GM23338 (cell line): ENCODE measurements at places on chromosomes 2 and 18. TPM values are rescaled to one million over a fixed set of nuclear protein-coding genes. Genes with fewer than 3 reads are reported as not detected.
A peak's percentile ranks its signal among the peaks of the same experiment; 100 is the strongest.

- H3K36me3 ChIP-seq: 0 out of 2 replicates have a peak, but pooled peaks cover 3% of the 10 kb centered on the region
- peaks cover 11% of the 10 kb centered on the region for H3K27me3 ChIP-seq
- H3K4me3 ChIP-seq: peak overlapping the region; percentile 92
- peaks cover 13% of the 10 kb centered on the region for H3K4me1 ChIP-seq
- no peak for DNase-seq
- no peak overlapping the region for H3K27ac ChIP-seq
These were observed 2.1 kb downstream of the RNF149 start for GRCh38 chr2:101306410-101306809.

DNA sequence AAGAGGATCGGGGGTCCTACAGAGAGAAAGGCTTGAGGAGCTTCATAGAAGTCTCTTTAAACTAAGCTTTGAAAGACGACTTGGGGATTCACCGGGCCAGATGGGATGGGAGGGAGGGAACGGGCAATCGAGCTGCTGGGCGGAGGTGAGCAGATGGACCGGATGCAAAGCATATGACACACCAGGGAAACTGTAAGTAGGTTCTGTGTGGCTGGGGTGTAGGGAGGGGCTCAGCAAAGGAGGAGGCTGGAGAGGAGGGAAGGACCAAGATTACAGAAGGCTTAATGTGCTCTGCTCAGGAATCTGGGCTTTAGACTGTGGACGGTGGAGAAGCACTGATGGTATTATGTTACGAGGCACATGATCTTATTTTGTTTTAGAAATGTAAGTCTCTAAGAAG, 131.5 kb downstream of the MAIP1 start:
- H3K27me3 ChIP-seq: no peaks in the 10 kb centered on the region
- no peak overlapping the region for H3K4me3 ChIP-seq
- peaks cover 24% of the 10 kb centered on the region for H3K4me1 ChIP-seq
- DNase-seq: no peak
- H3K27ac ChIP-seq: no peak overlapping the region

- H3K4me3 ChIP-seq: no peak overlapping the region
- DNase-seq: no peak
These were observed 237.9 kb downstream of the HAUS1 start for GRCh38 chr18:46341986-46342525.

DNA sequence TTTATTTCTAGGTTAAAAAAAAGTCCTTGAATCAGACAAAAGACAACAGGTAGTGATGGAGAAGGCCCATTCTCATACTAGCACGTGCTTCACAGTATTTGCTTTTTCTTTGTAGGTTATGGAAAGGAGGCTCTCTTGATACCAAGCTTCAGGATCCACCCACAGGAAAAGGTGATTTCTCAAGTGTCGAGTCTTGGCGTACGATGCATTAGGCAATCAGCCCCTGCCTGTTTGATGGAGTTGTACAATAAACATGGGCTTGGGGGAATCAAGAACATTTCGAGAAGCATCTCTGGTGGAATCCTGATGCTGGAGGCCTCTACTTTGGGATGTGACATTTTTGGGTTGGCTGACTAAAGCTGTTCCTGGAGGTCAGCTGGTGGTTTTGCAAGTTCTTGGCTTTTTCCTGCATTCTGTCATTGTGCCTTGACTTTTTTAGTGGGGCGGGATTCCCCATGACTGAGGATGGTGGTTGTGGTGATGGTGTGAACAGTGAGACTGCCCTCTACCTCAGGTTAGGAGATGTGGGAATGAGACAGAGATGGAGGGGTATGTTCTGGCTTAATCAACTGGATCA, 231.5 kb upstream of the SPRED2 start:
- no peak for DNase-seq
- no peaks in the 10 kb centered on the region for H3K27me3 ChIP-seq
- no peak overlapping the region for H3K4me3 ChIP-seq
- no peak overlapping the region for H3K27ac ChIP-seq

GRCh38 chr2:151673016-151673415, 61.3 kb downstream of the NEB start:
- no peaks in the 10 kb centered on the region for H3K36me3 ChIP-seq
- H3K4me1 ChIP-seq: peaks cover 23% of the 10 kb centered on the region
- no peak overlapping the region for H3K4me3 ChIP-seq
- no peaks in the 10 kb centered on the region for H3K27me3 ChIP-seq

- H3K27me3 ChIP-seq: no peaks in the 10 kb centered on the region
- H3K4me1 ChIP-seq: peaks cover 5% of the 10 kb centered on the region
These were observed 14.4 kb upstream of the HAAO start for GRCh38 chr2:42806786-42807185.

DNA sequence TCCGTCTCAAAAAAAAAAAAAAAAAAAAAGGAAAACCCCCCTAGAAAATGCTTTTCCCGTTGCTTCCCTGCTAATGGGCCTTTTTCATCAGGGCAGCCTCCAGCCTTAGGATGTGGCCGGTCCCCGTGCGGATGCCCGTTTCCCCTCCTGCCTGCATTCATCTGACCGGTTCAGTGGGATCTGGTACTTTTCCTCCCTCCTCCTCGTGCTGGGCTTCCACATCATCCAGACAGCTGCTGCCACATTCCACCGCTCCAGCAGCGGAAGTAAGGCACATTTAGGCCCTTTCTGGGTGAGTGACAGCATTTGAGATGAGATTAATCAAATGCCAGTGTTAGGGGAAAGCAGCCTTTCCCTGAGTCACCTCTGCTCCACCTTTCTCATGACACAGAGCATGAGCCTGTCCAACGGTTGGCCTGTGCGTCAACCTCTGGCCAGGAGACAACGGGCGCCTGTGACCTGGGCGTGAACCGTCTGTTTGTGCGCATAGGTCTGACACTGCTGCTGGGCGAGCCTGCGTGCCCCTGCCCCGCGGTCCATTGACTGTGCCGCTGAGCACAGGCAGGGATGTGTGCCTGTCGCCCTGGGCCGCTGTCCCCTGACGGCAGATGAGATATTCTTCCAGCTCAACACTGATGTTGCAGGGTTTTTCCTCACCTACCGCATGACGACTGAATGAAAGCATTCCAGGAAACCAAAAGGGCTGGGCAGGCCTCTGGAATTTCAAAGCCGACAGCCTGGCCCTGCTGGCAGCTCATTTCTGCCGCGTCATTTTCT, 174.0 kb downstream of the TGIF1 start:
- peak; percentile 83 for DNase-seq
- no peaks in the 10 kb centered on the region for H3K27me3 ChIP-seq
- H3K4me1 ChIP-seq: peaks cover 31% of the 10 kb centered on the region
- H3K36me3 ChIP-seq: no peaks in the 10 kb centered on the region

DNA sequence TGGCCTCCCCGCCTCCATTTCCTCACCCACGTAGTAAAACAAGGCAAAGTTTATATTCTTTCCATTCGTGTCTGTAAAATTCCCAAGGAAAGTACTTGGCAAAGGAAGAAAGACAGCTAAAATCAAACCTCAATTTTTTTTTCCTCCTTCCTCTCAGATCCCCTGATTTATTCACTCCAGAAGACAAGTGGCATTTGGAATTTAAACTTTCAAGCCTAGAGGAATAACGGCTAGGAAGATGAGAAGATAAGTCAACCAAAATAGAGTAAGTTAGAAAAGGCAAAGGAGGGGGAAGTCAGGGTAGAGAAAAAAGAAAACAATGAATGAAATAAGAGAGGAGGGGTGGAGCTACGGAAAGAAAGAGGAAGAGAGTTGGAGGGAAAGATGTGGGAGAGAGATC, 198.9 kb upstream of the PIK3C3 start:
- DNase-seq: peak; percentile 21
- no peaks in the 10 kb centered on the region for H3K36me3 ChIP-seq
- H3K4me1 ChIP-seq: peaks cover 9% of the 10 kb centered on the region
- H3K4me3 ChIP-seq: no peak overlapping the region

GRCh38 chr2:131034122-131035051, 58.9 kb downstream of the FAM168B start:
- peak overlapping the region; percentile 78 for H3K4me3 ChIP-seq
- H3K27me3 ChIP-seq: peaks cover 29% of the 10 kb centered on the region
- DNase-seq: peak; percentile 72
- no peak overlapping the region for H3K27ac ChIP-seq

DNA sequence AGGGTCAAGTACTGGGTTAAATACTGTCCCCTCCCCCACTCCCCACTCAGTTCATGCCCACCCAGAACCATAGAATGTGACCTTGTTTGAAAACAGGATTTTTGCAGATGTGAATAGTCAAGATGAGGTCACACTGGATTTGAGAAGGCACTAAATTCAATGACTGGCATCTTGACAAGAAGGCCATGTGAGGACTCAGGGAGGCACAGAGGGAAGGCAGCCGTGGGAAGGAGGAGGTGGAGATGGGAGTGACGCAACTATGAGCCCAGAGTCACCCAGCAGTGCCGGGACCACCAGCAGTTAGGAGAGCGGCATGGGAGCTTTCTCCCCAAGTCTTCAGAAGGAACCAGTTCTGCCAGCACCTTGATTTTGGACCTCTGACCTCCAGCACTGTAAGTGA, 257.3 kb downstream of the BCL2 start:
- H3K4me1 ChIP-seq: no peaks in the 10 kb centered on the region; the same call in 1 of the 2 replicates
- H3K36me3 ChIP-seq: no peaks in the 10 kb centered on the region
- H3K27ac ChIP-seq: no peak overlapping the region
- no peak overlapping the region for H3K4me3 ChIP-seq
- no peak for DNase-seq

GRCh38 chr18:45656194-45656770, 41.0 kb downstream of the SLC14A2 start:
- H3K27me3 ChIP-seq: no peaks in the 10 kb centered on the region
- no peak overlapping the region for H3K27ac ChIP-seq
- H3K36me3 ChIP-seq: no peaks in the 10 kb centered on the region
- peaks cover 14% of the 10 kb centered on the region for H3K4me1 ChIP-seq

DNA sequence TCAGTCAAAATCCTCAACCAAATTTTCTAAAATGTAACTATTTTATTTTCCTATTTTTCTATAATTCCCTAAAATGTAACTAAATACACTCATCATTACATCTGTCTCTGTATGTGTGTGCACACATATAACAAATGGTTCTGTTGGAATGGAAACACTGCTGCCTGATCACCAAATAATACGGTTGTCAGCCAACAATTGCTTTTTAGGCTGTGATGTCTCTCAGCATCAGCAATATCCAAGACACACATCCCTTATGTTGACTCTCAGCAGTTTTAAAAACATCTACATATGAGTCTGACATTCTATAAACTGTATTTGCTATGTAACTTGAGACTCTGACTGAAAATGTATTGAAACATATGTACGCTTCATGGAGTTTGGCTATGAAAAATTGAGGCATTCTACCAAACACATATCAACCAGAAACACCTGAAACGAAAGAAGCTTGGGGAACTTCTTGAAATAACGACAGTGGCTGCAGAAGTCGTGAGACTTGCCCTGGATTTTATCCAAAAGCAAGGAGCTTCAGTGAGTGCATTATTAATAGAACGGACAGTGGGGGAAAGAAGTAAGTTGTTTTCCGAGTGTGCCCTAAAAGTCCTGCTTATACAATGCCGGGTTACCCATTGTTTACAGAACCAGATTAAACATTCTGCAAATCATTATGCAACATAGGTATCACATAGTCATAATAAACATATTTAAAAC, 110.2 kb upstream of the ITGB6 start:
- H3K27ac ChIP-seq: no peak overlapping the region
- H3K4me1 ChIP-seq: peaks cover 30% of the 10 kb centered on the region
- H3K4me3 ChIP-seq: no peak overlapping the region
- peaks cover 6% of the 10 kb centered on the region; the same call in 1 of the 2 replicates for H3K36me3 ChIP-seq
- no peaks in the 10 kb centered on the region for H3K27me3 ChIP-seq

DNA sequence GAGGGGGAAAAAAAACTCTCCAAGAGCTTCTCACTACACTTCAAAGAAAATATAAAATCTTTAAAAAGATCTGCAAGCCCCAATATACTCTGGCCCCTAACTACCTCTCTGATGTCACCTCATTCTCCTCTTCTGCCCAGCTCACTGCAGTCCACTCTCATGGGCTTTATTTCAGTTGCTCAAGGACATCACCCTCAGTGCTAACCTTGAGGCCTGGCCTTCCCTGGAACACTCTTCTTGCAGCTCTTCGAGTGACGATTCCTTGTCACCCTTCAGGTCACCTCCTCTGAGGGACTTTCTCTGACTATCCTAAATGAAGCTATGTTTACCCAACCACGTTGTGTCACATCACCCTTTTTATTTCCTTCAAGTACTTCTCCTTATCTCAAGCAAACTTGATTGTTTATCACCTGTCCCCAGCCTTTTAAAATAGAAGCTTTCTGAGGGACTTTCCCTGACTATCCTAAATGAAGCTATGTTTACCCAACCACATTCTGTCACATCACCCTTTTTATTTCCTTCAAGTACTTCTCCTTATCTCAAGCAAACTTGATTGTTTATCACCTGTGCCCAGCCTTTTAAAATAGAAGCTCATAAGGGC, 10.4 kb downstream of the RTTN start:
- no peak for DNase-seq
- H3K4me1 ChIP-seq: no peaks in the 10 kb centered on the region
- H3K27me3 ChIP-seq: no peaks in the 10 kb centered on the region
- H3K4me3 ChIP-seq: no peak overlapping the region

- H3K4me3 ChIP-seq: no peak overlapping the region
- no peaks in the 10 kb centered on the region for H3K4me1 ChIP-seq
These were observed 90.5 kb upstream of the FN1 start for GRCh38 chr2:215526341-215526740.

Gene IL18RAP
- not detected in 2 replicates for total RNA-seq

Gene COL4A4
- 1.4 and 3.1 TPM in 2 replicates for total RNA-seq

Gene NCKAP5
- total RNA-seq: 0.31 and 0.73 TPM in 2 replicates

Gene PTPN2
- total RNA-seq: 49.9 and 57.5 TPM in 2 replicates
